ENCODE measurements at places on chromosomes 16 and 17.

- H3K4me3 ChIP-seq, result no peak overlapping the region
- H3K4me1 ChIP-seq, result no peaks in the 10 kb centered on the region
- H3K36me3 ChIP-seq, result no peaks in the 10 kb centered on the region
- no peaks in the 10 kb centered on the region for H3K27me3 ChIP-seq
Measured at GRCh38 chr17:40952661-40953060, 14.1 kb downstream of the KRT39 start.

DNA sequence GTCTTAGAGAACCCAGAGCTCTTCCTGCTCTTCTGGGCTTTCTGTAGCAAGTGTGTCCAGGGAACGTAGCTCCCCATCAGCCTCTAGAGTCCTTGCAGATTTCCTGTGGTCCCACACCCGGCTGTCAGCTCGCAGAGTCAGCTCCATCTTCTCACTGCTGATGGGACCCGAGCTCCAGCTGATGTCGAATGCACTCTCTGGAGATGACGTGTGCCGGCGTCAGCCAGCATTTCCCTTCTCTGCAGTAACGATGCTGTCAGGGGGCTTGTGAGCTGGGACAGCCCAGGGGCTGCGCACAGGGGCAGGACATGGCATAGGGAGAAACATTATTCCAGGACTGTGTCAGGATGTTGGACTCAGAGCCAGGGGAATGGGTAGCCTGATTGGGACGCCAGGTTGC, 87.8 kb downstream of the SNX29 start:
- H3K27me3 ChIP-seq, result no peaks in the 10 kb centered on the region
- peaks cover 4% of the 10 kb centered on the region for H3K36me3 ChIP-seq
- H3K4me1 ChIP-seq, result peaks cover 14% of the 10 kb centered on the region
- no peak for DNase-seq
- H3K27ac ChIP-seq, result no peak overlapping the region

GRCh38 chr16:11138769-11139325, 117.2 kb downstream of the SOCS1 start:
- no peaks in the 10 kb centered on the region for H3K36me3 ChIP-seq
- peaks cover 94% of the 10 kb centered on the region for H3K4me1 ChIP-seq
- H3K27ac ChIP-seq, result peak overlapping the region; percentile 57
- no peaks in the 10 kb centered on the region for H3K27me3 ChIP-seq
- no peak overlapping the region for H3K4me3 ChIP-seq

DNA sequence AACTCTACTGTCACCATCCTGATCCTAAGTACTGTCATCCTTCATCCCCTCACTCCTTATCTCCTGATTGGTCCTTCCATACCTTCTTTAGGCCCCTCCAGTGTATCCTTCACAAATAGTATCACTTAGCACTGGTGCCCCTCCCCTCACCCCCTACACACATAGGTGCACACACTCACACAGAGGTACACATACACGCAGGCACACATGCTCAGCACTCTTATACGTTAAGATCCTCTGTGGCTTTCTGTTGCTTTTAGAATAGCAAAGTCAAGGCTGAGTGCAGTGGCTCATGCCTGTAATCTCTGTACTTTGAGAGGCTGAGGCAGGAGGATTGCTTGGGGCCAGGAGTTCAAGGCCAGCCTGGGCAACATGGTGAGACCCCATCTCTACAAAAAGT, 32.1 kb downstream of the CDRT15 start:
- H3K4me1 ChIP-seq, result peaks cover 3% of the 10 kb centered on the region
- H3K27me3 ChIP-seq, result no peaks in the 10 kb centered on the region
- DNase-seq, result no peak
- no peak overlapping the region for H3K4me3 ChIP-seq
- no peak overlapping the region for H3K27ac ChIP-seq

DNA sequence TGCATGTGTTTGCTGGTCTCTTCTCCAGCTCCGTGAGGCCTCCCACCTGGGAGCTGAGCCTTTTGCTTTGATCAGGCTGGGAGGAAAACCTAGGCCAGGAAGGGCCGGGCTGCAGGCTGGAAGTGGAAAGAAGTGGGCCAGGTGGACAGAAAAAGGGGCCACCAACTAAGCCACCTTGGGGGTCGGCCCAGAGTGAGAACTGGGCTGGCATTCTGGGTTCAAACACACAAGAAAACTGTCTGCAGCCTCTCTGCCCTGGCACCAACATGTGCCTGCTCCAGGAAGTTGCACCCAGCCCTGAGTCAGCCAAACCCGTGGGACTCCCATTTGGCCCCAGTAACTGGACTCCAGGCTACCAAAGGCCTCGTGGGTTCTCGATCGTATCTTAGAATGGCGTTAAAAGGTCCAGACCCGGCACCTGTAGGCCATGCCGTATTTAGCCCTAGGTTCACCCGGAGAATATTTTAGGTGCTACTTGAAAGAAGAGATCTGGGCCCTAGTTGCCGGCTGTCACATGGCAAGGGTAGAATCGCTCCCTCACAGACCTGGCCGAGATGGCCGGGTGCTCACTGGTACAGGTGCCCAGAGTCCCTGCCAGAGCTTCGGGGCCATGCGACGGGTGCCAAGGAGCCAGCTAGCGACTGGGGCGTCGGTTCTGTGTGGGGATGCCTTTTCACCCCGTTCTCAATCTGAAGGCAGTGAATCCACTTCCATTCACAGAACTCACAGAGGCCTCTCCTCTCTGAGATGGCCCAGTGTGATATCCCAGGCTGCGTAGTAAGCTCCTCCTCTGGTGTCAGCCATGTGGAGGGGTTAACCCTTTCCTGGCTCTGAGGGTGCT, 236.6 kb downstream of the MRTFB start:
- H3K4me1 ChIP-seq, result peaks cover 33% of the 10 kb centered on the region
- H3K27ac ChIP-seq, result peak overlapping the region; percentile 17
- H3K36me3 ChIP-seq, result no peaks in the 10 kb centered on the region

DNA sequence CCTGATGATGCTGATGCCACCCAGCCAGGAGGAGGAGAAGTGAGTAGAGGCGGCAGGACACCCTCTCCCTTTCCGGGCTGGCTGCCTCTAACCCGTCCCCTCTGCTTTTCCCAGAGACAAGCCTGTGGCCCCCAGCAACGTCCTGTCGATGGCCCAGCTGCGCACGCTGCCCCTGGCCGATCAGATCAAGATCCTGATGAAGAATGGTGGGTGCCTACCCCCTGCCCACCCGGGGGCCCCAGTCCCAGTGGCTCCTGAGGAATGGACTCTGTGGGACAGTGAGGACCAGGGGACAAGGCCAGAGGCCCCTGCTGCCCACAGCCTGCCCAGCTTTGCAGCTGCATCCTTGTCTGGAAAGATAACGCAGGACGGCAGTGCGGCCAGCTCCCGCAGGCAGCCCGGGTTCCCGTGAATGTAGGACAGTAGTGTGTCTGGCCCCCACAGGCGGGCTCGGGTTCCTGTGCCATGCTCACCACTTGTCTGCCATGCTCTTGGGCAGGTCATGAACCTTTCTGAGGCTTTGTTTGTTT, 19.9 kb downstream of the POLR3E start:
- H3K27ac ChIP-seq, result no peak overlapping the region
- H3K4me1 ChIP-seq, result no peaks in the 10 kb centered on the region

DNA sequence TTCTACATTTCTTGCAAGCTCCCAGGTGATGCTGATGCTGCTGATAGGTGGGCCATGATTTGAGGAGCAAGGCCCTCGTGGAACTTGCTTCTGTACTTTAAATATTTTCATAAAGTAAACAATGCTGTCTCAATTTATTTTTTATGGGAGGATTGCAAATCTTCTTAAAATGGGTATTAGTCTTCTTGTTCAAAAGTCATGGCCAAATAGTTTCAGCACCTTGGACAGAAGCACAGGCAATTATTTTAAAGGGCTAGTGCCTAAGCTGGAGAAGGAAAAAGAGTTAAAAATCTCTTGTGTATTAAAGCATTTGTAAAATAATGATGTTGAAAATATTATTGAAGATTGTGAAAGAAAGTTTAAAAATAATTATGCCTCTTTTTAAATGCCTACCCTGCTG, 50.5 kb downstream of the GPR139 start:
- no peak overlapping the region for H3K4me3 ChIP-seq
- no peaks in the 10 kb centered on the region for H3K36me3 ChIP-seq
- no peak for DNase-seq
- no peaks in the 10 kb centered on the region for H3K4me1 ChIP-seq
- no peak overlapping the region for H3K27ac ChIP-seq
- no peaks in the 10 kb centered on the region for H3K27me3 ChIP-seq

DNA sequence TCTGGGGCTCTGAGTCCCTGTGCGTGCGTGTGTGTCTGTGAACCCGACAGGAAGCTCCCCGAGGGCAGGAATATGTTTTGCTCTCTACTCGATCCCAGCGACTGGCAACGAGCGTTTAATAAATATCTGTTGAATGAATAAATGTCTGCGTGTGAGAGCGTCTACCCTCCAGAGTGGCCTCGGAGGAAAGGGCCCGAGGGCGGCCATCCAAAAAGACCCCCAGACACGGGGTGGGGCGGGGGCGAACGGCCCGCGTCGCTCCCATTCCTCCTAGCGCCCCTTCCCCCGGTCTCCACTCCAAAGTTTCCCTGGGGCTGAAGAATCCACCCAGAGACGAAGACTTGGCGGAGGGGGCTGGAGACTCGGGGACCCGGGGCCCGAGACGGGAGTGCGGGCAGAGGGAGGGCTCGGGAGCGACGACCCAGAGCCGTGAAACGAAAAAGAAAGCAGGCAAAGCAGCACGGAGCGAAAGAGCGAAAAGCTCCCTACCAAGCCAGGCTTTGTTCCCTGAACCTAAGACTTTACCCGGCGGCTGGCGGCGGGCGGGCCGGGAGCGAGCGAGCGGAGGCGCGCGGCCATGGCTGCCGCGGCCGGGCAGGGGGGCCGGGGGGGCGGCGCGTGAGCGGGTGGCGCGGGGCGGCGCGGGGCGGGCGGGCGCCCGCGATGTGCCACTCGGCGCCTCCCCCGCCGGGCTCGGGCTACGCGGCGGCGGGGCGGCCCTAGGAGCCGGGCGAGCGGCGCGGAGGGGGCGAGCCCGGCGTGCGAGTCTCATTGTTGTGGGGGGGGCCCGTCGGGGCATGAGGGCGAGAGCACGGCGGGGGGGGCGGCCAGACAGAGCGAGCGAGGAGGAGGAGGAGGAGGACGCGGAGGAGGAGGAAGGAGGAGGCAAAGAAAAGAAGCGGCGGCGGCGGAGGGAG, at the start of gene MLLT6:
Gene MLLT6, plus strand, starts transcription at position 668 of the 917 bp plus-strand sequence. CDS start 360 bp downstream, outside the sequence.
- H3K4me1 ChIP-seq, result peaks cover 49% of the 10 kb centered on the region
- peak within 1 kb of the TSS; percentile 95 for H3K27ac ChIP-seq
- DNase-seq, result peak; percentile 78
- no peaks in the 10 kb centered on the region for H3K27me3 ChIP-seq
- peaks cover 18% of the 10 kb centered on the region for H3K36me3 ChIP-seq

DNA sequence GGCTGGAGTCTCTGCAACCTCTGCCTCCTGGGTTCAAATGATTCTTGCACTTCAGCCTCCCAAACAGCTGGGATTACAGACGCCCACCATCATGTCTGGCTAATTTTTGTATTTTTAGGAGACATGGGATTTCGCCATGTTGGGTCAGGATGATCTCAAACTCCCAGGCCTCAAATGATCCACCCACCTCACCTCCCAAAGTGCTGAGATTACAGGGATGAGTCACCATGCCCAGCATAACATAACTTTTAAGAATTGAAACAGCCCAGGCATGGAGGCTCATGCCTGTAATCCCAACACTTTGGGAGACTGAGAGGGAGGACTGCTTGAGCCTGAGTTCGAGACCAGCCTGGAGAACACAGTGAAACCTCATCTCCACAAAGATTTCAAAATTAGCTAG, 2.5 kb downstream of the RSL1D1 start:
- no peaks in the 10 kb centered on the region for H3K27me3 ChIP-seq
- peaks cover 33% of the 10 kb centered on the region for H3K4me1 ChIP-seq
- no peak for DNase-seq
- peaks cover 52% of the 10 kb centered on the region for H3K36me3 ChIP-seq
- H3K4me3 ChIP-seq, result no peak overlapping the region
- no peak overlapping the region for H3K27ac ChIP-seq

All from right atrium auricular region (tissue), 2 donors.